ENCODE measurements at places on chromosomes 13 and 19.

DNA sequence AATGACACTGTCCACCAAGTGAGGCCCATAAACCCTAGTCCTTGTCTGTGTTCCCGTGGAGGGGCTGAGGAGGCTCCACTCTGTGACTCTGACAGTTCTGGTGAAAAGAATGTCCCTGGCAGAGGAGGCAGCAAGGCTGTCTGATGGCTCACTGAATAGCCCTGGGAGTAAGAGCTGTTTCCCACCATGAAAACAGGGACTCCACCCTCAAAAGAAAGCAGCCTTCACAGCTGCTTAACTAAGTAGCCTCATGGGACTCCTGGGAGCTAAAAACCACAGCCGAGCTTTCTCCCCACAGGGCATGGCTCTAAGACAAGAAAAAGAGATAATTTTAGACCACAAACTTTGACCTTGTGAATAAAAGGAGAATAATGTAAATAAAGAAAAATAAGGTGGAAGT, 135.1 kb upstream of the FRY start:
- no peak for DNase-seq

DNA sequence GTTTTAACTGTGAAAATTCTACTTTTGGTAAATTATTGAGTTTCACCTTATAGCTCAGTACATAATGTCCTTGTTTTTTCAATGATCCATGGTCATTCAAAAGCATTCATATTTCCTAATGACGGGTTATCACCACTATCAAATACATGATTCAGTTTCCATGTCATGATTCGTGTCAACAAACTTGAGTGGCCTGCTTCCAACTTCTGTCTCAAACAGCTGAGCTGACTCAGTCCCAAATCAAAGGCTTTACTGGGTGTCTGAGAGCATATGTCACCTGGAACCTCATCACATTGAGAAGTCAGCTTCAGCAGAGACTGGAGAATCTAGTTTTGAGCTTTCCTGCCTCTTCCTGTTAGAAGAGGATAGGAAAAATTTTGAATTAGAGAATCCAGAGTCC, 40.3 kb upstream of the SGCG start:
- DNase-seq: no peak

DNA sequence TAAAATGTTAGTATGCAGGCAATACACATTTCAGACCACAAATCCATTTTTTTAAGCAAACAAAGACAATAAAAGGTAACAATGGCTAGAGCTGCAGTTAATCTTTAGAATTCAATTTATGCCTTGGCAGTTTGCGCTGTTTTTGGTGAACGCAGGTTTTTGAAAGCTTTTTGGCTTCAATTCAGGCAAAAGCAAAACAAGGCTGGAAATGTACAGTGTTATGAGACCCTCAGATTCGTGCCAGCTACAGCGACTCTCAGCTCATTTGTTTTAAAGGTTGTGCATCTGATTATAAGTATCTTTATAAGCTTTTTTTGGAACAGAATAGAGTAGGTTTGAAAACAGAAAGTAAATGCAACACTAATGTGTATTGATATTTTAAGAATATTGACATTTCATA, 63.6 kb upstream of the SOX1 start:
- no peak for DNase-seq

GRCh38 chr13:96229356-96229755, 139.4 kb downstream of the HS6ST3 start:
- no peak for DNase-seq

GRCh38 chr13:61138857-61139256, 276.8 kb downstream of the PCDH20 start:
- no peak for DNase-seq

DNA sequence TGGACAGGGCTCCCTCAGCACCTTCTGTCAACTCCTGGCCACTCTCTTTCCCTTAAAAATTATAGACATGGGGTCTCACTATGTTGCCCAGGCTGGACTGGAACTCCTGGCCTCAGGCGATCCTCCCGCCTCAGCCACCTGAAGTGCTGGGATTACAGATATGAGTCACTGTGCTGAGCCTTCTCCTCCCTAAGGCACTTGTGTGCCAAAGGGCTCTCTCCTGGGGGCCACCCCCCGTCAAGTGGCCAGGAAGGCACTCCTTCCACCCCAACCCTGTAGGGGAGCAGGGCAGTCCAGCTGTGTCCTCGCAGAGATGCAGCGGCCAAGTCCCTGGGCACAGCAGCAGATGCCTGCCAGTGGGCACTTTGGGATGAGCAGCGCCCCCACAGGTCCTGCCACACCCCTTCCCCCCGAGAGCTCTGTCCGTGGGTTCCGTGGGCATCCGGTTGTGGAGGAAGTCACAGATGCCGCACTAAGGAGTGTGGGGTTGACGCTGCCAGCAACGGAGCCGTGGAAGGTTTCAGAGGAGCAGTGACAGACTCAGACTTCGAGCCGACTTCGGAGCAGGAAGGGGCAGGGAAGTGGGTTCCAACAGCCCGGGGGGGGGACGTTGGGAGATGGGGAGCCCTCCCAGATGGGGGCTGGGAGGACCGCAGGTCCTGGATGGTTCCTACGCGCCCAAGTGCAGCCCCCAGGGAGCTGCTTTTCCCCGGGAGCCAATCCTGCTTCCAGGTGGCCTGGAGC, 3.3 kb upstream of the UQCR11 start:
- no peak for DNase-seq
